ENCODE measurements at places on chromosomes 6 and 20.

DNA sequence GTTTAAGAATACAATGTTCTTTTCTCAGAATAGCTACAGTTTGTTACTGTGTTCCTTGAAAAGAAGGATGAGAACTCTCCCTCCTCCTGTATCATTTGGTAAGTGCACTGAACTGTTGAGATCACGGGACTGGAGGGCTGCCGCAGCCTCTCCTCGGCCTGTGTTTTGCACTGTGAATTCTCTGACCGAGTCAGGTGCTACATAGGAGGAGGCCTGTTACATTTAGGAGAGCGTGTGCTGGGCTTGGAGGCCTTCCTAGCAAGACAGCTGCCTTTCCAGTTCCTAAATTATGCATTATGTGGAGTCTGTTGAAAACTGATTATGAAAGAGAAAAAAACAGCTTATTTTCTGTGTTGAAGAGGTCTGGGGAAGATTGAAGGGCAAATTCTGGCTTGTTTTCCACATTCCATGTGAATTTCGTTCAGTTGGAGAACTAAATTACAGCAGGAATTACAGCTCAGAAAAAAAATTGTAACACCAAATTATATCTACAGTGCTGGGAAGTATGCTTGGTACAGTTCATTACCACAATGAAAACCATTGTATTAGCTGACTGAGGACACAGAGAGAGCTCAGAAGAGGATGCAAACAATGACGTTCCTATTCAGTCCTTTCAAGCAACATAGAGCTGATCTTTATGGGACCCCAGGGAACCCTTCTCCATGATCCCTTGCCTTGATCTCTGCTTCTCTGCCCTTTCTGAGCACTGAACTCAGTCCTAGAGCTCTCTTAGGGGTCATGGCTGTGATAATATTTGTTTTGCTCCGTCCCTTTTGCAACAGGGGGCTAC is 2.8 kb downstream of the TMC2 start:
- DNase-seq, result no peak

GRCh38 chr6:3324262-3324942 is 65.7 kb downstream of the PSMG4 start:
- DNase-seq, result peak; percentile 97

GRCh38 chr20:63432577-63433325 is 39.7 kb downstream of the KCNQ2 start:
- DNase-seq, result no peak

DNA sequence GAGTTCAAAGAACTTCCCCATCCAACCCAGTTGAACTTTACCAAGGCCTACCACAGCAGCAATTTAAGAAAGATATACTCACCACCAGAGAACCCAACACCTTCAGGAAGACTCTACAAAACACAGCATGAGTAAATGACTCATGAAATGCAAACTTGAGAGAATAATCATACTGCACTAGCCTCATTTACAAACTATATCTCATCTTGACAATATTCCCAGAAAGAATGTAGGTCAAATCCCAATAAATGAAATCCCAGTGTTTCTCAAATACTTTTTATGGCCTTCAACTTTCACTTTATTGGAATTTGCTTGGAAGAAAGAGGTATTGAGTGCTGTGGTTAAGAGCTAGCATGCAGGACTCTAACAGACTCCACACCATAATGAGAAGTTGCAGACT is 60.0 kb downstream of the FYN start:
- peak; percentile 56 for DNase-seq

DNA sequence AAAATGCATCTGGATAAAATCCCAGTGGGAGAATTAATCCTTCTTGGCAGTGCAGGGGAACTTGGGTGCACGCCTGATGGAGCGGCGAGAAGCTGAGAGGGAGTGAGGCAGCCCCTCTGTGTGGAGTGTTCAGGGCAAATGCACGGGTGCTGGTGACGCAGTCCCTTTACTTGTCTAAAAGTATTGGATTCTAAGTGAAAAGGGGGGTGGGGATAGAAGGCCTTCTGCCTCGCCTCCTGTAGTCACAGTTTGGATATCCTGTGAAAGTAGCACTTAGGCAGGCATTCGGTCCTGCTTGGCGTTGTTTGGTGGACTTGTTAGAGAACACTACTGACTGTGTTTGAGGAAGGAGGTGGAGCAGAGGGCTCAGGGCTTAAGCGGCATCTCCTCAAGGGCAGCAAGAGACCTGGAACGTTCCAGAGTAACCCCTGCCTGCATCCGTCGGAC is 39.3 kb downstream of the PHACTR3 start:
- DNase-seq, result no peak

DNA sequence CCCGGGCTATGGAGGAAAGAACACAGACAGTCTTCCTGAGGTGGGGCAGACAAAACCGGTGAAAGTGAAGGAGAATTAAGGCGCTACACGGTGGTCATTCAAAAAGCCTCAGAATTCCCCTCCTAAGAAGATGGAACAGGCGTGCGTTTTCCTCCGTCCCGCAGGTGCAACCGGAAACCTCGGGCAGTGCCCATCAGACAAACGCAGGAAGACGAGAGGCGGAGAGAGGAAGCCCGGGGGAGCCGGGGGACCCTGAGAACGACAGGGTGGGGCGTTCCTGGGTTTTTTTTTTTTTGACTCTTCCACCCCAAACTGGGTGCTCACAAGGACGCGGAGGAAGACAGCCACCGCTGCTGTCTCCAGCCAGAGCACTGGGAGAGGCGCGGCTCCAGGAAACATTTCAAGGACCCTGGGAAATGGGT is 25.4 kb downstream of the TTLL2 start:
- no peak for DNase-seq

- no peak for DNase-seq
Observed at GRCh38 chr6:31308845-31309175, 36.9 kb upstream of the HLA-C start.

DNA sequence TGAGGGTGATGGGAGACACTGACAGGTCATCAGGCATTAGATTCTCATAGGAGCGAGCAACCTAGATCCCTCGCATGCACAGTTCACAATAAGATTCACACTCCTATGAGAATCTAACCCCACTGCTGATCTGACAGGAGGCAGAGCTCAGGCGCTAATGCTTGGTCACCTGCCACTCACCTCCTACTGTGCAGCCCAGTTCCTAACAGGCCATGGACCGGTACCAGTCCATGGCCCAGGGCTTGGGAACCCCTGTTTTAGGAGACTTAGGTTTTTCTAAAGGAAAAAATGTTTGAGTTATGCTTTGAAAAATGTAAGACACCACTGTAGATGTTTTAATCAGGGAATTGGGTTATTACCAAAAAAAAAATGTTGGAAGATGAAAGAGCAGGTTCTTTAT is 6.7 kb downstream of the HLA-E start:
- no peak for DNase-seq

DNA sequence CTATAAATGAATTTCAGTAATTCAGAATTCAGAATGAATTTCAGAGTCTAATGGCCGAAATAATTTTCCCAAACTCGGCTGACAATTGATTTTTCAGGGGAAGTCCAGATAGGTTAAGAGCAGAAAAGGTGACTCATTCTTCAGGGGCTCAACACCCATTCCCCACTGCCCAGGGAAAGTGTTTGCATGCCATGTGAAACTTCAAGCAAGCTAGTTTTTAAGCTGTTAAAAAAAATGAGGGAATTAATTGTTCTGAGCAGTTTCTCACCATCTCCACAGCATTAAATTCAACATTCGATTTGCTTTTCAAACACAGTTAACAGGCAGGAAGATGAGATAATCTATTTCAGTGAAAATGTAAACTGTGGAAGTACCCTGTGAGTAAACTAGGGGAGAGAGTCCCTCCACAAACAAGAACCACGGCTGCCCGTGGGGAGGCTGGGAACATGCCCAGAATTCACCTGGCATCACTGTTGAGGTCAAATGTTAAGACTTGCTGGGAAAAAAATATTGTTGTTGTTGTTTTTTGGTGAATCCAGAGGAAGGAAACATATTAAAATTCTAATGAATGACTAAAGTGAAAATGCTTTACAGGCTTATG is 650.8 kb upstream of the AGPAT4 start:
- DNase-seq, result no peak

- no peak for DNase-seq
Observed at GRCh38 chr6:144624246-144624645, 339.1 kb downstream of the UTRN start.

GRCh38 chr20:50850721-50851286 is 55.9 kb downstream of the BCAS4 start:
- DNase-seq, result no peak

DNA sequence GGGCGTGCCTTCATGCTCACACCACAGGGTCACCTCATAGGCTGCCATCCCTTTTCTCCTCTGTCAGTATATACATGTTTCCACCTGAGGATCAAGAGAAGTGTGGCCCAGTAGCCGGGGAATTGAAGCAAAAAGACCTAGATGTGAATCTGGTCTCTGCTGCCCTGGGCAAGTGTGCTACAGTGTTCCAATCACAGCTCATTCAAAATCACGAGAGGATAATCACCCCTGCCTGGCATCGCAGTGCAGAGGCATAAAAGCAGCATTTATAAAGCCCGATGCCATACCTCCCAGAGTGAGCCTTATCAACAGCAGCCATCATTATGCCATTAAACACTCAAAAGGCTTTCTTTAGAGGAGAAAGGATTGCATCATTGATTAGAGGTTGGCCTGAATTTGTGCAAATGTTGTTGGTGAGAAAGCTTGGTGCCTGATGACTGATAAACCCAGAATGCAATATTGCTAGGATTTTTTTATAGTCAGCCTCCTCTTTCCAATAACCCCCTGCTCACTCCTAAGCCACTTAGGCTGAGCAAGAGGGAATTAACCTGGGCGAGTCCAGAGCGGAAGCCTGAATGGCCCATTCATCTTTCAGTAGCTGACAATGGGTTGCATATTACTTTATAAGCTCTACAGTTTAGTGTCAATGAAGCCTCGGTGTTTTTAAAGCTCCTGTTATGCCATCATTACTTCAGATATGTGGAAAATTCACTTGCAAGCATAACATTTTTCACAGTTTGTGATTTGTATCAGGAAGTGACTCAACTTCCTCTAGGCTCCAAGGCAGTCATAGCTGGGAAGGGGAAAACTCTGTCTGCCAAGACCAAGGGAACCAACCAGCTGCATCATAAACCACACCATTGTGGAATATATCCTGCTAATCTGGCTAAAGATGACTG is 92.5 kb upstream of the NXT1 start:
- DNase-seq, result peak; percentile 97

DNA sequence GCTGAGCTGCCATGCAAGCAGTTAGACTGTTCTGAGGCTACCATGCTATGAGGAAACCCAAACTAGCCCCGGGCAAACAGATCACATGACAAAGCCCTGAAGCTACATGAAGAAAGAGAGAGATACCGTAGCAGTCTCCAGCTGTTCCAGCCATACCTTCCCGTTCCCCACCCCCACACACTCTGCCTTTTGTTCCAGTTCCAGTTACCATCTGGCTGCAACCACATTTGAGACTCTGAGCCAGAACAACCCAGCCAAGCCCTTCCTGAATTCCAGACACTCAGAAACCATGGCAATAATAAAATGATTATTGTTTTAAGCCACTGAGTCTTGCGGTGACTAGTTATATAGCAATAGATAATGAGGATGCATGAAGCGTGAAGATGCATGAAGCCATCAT is 28.3 kb downstream of the RIN2 start:
- peak; percentile 52 for DNase-seq

DNA sequence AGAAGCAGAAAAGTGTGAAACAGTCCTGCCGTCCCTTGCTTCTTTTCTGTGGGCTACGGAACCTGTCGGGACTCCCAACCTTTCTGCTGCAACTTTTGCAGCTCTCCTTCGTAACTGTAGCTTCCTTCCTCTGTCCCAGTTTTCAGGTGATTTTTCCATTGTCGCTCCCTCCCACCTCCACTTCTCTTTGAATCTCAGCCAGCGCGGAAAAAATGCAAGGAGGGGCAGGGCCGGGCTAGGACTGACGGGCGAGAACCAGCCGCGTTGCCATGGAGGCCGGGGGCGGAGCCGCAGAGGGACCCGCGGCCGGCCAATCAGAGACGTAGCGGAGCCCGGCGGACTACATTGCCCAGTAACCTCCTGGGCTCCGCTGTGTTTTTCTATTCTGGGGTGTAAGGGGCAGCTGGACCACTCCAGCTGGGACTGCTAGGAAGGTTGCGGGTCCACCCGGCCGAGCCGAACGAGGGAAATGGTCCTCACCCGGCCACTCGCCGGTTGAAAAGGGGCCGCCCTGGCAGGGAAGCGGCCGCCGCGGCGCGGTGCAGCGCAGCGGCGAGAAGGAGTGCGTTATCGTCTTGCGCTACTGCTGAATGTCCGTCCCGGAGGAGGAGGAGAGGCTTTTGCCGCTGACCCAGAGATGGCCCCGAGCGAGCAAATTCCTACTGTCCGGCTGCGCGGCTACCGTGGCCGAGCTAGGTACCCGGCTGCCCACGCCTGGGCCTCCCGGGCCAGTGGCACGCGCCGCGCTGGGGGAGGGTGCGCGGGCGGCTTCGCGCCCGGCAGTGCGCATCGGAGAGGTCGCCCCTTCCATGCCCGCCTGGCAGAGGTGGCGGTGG is at the start of the genes CYP39A1 and SLC25A27:
Gene CYP39A1, minus strand, starts transcription at position 216 of the 836 bp plus-strand sequence. CDS start 236 bp downstream, outside the sequence.
Gene SLC25A27, plus strand, starts transcription at position 373 of the 836 bp plus-strand sequence. Its CDS starts 218 bp downstream, at position 591.
- peak; percentile 42 for DNase-seq

GRCh38 chr20:43752561-43753301 is 25.9 kb upstream of the GTSF1L start:
- DNase-seq, result peak; percentile 97

GRCh38 chr20:12597551-12597950 is 411.2 kb upstream of the SPTLC3 start:
- no peak for DNase-seq

DNA sequence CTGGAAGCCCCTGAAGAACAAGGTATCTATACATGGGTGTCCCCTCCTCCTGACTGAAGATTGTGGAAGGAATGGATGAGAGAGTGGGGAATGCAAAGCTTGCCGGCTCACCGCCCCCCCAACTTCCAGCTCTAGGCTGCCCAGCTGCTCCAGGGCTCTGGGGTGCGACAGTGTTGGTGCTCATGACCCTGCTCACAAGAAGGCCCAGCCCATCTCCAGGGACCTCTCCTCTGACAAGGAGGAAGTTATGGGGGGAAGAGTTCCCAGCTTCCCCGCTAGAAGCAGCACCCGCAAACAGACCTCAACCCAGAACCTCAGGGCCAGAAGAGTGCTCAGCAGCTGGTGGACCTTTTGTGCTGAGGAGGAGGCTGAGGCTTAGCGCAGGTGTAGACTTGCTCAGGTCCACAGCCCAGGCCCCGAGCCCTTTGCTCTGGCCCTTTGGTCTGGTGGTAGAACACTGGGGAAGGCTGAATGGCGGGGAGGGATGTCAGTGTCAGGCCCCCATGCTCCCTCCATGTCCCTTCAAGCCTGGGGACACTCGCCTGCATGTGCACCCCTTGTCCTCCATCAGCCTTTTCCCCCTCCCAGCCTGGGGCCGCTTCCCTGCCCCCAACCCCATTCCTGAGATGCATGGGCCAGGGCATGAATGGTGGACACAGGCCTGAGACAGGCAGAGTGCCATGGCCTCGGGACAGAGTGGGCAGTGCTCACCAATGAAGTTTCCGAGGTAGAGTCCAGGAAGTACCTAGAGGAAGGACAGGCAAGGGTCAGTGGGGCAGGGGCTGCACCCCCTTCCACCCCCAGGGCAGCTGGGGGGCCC is 1.3 kb downstream of the DUSP15 start:
- DNase-seq, result no peak
